ENCODE measurements at places on chromosomes 12 and 14.
A peak's percentile ranks its signal among the peaks of the same experiment; 100 is the strongest.

- no peak for DNase-seq
Measured at GRCh38 chr14:27916326-27916725, 850.3 kb upstream of the FOXG1 start.

GRCh38 chr14:98984719-98985041, 287.3 kb downstream of the BCL11B start:
- peak; percentile 29 for DNase-seq

DNA sequence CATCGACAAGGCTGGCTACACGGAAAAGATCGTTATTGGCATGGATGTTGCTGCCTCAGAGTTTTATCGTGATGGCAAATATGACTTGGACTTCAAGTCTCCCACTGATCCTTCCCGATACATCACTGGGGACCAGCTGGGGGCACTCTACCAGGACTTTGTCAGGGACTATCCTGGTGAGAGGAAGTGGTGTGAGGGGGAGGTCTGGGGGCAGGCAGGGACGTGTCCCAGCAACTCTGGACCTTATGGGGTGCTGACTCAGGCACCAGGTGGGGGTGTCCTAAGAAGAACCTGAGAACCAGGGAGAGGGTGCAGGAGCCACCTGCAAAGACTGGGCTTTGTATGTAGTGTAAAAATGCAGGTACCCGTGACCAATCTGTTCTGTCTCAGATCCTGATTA, 5.2 kb downstream of the ENO2 start:
- DNase-seq = no peak

DNA sequence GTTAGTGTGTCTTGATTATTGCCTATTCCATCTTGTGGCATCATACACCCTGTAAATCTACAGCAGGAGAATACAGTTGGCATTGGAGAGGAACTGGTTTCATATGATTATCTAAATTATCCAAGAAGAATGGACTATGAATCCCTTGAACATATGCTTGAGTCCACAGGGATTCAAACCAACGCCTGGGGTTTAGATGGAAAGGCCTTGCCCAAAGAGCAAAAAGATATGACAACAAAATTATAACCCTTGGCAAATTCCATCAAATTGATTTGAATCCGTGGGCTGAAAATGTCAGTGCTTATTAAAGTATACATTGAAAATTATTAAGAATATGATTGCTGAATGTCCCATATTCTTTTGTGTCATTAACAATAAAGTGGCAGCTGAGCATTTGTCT, 108.2 kb downstream of the PDE3A start:
- no peak for DNase-seq

DNA sequence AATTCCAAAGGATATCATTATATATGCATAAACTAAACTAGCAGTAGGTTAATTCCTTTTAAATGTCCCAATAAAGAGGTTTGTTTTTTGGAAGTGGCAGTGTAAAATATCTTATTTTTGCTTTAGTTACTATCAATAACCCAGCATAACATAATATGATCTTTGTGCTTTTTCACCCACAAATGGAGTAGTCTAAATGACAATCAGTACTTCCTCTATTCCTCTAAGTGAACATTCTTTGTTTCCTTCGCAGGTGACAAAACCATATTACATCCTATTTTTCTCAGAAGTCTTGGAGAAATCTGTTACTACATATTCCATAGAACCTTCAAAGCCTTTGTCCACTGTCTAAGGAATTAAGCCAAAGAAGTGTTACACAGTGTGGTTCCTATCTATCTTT, 62.5 kb downstream of the MED13L start:
- no peak for DNase-seq

DNA sequence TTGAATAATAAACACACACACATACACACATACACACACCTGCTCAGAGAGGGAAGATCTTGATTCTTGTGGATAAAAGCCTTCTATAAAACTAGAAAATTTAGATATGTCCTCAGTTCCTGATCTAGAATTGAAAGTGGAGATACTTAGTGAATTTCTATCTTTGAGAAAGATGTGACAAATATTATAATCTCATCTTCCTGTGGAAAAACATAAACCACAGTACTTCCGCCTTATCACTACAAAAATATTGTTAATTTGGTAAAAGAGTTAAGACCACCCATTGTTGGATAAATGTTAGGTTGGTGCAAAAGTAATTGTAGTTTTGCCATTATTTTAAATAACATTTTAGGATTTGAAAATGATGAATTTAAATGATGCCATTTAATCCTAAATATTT, at the start of gene KLRK1:
KLRK1 (minus strand) TSS at position 138 of the 400 bp plus-strand sequence. CDS start 1,231 bp downstream, outside the sequence.
- no peak for DNase-seq

DNA sequence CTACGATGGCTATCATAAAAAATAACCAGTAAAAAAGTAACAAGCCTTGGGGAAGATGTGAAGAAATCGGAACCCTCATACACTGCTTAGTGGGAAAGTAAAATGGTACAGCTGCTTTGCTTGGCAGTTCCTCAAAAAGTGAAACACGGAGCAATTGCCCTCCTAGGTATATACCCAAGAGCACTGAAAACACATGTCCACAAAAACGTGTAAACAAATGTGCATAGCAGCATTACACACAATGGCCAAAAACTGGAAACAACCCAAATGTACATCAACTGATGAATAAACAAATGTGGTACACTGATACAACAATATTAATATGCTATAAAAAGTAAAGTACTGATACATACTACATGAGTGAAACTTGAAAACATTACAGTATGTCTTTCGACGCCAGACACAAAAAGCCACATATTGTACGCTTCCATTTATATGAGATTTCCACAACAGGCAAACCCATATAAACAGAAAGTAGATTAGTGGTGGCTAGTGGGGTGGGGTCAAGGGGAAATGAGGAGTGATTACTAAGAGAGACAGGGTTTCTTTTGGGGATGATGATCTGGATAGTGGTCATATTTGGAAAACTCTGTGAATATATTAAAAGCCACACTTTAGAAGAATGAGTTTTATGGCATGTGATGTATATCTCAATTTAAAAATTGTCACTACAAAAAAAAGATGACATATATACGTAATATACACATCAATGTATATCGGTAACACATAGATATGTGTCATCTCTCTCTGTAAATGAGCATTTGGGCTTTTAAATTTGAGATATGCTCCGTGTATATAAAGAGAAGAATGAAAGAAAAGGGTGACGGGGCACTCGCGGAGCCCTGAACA, 996 bp downstream of the SLC41A2 start:
- no peak for DNase-seq

DNA sequence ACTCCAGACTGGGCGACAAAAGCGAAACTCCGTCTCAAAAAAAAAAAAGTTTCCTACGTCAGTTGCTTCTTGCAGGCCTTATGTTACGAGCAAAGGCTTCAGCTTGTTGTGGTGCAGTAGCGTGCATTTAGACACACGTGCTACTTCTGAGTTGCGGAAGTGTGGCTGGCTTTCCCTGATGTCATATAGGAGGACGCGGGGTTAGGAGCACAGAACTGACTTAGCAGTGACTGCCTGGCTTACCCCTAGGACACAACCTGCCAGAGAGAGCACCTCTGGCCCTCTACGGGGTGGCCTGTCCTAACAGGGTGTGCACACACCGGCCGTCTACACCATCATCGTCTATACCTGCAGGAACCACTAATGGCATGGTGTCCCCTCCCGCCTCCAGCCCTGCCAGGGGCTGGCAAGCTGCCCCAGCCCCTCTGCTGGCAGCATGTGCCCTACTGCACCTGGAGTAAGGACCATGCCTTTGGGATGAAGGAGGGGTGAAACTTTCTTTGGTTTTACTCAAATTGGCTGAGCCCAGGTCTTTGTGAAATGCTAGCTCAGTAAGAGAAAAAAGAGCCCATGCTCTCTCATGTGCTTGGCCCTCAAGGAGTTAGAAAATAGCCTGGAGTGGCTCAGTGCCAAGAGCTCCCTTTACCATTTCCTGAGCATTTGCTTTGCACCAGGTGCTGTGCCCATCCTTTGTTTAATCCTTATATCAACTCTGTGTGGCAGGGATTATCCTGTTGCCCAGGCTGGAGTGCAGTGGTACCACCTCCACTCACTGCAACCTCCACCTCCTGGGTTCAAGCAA, 1.7 kb upstream of the GPR68 start:
- peak; percentile 62 for DNase-seq

GRCh38 chr12:1723721-1724120, 32.9 kb downstream of the ADIPOR2 start:
- DNase-seq = no peak

DNA sequence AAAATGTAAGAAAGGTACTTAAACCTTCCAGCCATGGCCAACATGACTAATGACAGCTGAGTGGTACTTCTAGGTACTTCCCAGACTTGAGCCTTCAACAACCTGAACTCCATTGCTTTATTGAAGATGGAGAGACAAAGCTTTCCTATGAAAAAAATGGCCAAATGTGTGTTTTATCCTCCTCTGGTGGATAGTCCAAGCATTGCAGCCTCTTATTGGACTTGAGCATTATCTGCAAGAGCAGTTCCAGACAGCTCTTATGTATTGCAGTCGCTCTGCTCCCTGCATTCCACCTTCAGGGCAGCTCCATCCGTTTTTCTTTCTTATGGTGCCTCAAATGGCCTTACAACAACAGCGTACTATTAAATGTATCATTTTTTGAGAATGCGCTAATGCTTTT, 588.2 kb downstream of the NRXN3 start:
- no peak for DNase-seq

DNA sequence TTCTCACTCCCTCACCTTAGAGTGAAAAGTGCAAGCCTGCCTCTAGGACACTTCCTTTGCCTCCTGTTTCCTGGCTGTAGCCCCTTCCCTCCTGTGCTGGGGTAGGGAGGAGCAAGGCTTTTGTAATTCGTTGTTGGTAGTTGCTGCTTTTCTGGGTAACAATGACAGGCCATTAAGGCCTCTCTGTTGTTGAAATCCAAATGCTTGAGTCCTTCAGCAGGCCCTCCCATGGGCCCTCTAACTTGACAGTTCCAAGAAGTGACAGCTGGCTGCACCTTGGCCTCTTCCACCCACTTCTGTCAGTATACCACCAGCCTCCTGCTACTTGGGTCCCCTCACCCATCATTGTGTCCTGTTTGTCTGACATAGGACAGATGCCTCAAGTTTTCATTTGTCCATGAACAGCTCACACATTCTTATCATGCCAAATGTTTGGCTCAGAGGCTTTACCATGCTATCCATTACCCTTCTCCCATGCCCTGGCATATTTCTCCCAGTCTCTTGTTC, 103.7 kb upstream of the PDE3A start:
- no peak for DNase-seq

GRCh38 chr12:97151481-97151880, 244.4 kb downstream of the NEDD1 start:
- no peak for DNase-seq

DNA sequence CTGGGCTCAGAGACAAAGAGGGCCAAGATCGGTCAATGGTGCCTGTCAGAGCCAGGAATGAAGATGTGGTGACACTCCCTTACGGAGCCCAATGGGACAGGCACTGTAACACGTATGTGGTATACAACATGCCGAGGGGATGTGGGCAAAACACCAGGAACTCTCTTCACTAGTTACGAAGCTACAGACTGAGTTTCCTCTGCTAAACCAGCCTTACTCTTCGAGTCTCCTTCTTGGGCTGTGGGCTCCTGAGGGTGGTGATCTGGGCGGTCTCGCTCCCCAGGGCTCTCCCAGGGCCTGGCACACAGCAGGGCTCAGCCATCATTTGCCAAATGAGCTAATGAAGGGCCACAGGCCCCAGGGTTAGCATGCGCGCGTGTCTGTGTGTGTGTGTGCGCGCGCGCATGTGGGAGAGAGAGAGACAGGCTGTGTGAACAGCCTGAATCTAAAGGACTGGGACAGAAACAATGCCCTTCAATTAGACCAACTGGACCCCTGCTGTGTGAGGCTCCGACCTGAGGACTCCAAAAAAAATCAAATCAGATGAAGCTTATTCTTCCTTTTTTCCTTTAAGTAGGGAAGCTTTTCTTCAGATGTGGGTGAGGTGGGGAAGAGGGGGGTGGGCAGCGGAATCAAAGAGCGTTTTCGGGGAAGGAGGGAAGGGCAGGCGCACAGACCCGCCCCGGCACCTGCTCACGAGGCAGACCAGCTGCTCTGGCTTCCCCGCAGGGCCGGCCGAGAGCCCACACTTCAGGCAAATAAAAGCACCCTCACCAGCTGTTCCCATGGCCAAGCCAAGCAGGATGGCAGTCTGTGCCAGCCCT, 42.5 kb downstream of the CCDC88C start:
- no peak for DNase-seq

- no peak for DNase-seq
Measured at GRCh38 chr12:42770261-42770660, 180.7 kb upstream of the PRICKLE1 start.

DNA sequence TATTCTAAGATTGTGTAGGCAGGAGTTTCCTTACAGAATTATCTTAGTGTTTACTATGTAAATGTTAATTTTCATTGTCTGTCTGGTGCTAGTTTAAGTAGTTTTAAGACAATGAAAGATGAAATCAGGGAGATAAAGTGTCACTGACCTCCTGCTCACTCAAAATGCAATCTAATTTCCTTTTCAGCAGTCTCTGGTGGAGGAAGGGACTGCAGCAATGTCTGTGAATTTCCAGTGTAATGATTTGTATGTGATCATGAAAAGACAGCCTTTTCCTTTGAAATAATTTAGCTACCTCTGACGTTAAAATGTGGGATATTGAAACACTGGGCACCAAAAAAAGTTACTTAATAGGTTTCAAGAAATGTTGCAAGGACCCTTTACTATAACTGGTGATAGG, 779.7 kb upstream of the FLRT2 start:
- no peak for DNase-seq

DNA sequence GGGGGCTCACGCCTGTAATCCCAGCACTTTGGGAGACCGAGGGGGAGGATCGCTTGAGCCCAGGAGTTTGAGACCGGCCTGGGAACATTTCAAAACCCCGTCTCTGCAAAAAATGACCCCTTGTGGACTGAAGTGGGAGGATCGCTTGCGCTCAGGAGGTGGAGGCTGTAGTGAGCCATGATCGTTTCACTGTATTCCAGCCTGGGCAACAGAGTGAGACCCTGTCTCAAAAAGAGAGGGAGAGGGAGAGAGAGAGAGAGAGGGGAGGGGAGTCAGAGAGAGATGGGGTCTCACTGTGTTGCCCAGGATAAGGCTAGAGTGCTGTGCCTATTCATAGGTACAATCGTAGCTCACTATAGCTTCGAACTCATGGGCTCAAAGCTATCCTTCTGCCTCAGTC, 2.8 kb downstream of the FGD4 start:
- no peak for DNase-seq

- DNase-seq = no peak
Measured at GRCh38 chr12:24555730-24556129, 393.2 kb downstream of the BCAT1 start.

GRCh38 chr12:47962198-47962597, 1.2 kb upstream of the TMEM106C start:
- no peak for DNase-seq

DNA sequence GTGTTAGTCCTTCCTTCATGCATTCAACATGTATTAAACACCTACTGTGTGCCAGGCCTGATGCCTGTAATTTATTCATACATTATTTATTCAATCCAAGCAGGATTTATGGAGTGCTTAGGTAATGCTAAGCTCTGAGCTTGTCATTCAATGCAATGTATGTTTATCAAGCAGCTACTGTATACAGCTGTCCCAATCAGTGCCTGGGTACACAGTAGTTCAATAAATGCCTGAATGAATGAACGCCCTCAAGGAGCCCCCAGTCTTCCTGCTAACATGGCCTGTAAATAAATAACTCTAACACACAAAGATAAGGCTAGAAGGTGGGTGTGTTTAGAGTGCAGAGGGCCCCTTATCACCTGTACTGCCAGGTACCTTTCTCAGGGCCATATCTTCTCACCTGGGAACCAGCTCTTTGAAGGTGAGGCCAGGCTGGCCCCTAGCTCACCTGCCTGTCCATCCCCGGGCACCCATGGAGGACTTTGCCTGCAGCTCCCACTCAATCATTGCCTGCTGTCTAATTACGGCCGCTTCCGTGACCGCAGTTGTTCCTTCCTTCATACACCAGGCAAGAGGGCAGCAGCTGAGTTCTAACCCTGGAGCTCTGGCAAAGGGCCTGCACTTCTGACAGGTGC, 20.0 kb upstream of the KDM2B start:
- no peak for DNase-seq
